ENCODE measurements at places on chromosomes 11 and 22. TPM values are rescaled to one million over a fixed set of nuclear protein-coding genes. Genes with fewer than 3 reads are reported as not detected.

DNA sequence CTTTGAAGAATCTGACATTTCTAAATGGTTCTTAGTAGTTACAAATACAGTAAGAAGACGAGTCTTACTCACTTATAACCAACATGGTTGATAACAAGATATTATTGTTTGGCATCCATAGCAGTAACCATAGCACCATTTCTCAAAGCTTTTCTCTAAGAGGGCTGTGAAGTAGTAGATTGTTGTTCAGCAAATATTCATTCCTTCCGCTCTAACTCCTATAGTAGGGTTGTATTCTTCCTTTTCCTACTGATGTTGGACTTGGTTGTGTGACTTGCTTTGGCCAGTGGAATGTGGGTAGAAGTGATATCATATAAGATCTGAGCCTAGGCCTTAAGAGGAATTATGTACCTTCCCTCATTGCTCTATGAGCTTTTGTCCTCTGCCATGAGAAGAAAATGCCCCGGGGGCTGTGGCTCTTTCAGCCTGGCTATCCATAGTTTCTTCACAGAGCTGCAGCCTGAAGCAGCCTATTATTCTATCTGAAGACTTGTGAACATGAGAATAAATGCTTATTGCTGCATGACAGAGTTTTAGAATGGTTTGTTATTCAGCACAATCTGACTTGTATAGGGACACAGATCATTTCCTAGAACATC is 28.9 kb upstream of the ZBED5 start:
- H3K27me3 ChIP-seq, result no peaks in the 10 kb centered on the region
- no peak for DNase-seq
- no peak overlapping the region for H3K4me3 ChIP-seq
- H3K27ac ChIP-seq, result no peak overlapping the region
- H3K4me1 ChIP-seq, result peaks cover 16% of the 10 kb centered on the region
- H3K36me3 ChIP-seq, result no peaks in the 10 kb centered on the region

- H3K36me3 ChIP-seq, result no peaks in the 10 kb centered on the region
- no peak overlapping the region for H3K4me3 ChIP-seq
- no peaks in the 10 kb centered on the region for H3K27me3 ChIP-seq
Observed at GRCh38 chr11:86249307-86250098, 5.0 kb downstream of the EED start.

- H3K36me3 ChIP-seq, result no peaks in the 10 kb centered on the region
- H3K4me3 ChIP-seq, result no peak overlapping the region
- H3K27me3 ChIP-seq, result no peaks in the 10 kb centered on the region
- no peak for DNase-seq
- no peaks in the 10 kb centered on the region for H3K4me1 ChIP-seq
Observed at GRCh38 chr11:45489281-45489905, 176.0 kb downstream of the CHST1 start.

The CDC42BPG gene
- total RNA-seq, result 0.33 TPM

DNA sequence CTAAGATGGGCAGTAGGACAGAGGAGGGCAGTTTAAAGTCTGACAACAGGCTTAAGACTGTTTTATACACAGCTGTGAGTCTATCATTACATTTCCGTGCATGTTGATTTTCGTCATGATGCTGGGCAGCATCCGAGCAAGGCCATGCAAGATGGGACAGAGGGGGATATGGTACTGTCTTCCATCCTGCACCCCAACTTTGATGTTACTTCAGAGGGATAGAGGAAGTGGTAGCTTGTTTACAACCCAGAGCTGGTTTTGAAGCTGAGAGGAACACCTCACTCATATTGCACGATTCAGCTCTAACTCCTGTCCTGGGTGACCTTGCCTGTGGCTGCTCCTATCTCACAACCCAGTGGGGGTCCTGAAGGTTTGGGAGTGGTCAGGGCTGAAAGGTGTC is 3.0 kb upstream of the SORL1 start:
- no peak for DNase-seq
- no peaks in the 10 kb centered on the region for H3K36me3 ChIP-seq
- H3K4me1 ChIP-seq, result peaks cover 19% of the 10 kb centered on the region
- no peaks in the 10 kb centered on the region for H3K27me3 ChIP-seq
- no peak overlapping the region for H3K4me3 ChIP-seq

- no peaks in the 10 kb centered on the region for H3K4me1 ChIP-seq
- no peak overlapping the region for H3K4me3 ChIP-seq
- H3K27ac ChIP-seq, result no peak overlapping the region
- H3K27me3 ChIP-seq, result no peaks in the 10 kb centered on the region
Observed at GRCh38 chr11:88327462-88328143, 9.9 kb downstream of the CTSC start.

DNA sequence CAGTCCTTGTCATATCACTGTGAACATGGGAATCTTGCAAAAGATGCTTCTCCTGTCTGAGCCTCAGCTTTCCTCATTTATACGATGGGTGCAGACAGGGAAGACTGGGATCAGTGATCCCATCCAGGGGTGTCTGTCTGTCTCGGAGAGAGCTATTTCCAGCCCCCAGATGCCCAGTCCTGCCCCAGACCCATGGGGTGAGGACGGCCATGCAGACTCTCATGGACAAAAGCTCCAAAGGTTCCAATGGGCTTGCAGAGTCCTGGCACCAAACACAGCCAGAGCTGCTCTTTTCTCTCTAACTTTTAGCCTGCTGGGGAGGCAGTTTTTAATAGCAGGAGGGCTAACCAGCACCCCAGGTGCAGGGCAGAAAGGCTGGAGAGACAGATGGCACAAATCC is 5.2 kb downstream of the SCUBE1 start:
- H3K36me3 ChIP-seq, result no peaks in the 10 kb centered on the region
- H3K4me3 ChIP-seq, result no peak overlapping the region
- H3K27ac ChIP-seq, result peak overlapping the region; percentile 78
- no peak for DNase-seq

DNA sequence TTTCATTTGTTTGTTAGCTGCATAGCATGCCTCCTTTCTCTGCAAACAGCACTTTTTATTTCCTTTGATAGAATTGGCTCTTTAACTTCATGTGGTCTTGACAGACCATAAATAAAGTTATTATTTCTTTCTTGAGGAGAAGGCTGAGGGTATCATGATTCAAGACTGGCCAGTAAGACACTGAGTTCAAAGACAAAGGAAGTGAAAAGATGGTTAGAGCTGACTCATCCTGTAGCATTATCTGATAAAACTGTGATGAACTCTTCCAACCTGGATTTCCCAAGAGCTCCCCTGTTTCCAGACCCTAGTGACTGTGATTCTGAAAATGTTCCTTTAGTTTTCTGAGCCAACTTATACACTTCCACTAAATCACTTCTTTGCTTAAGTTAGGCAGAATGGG is 179.3 kb upstream of the FAT3 start:
- DNase-seq, result no peak
- no peak overlapping the region for H3K4me3 ChIP-seq
- H3K27ac ChIP-seq, result no peak overlapping the region
- no peaks in the 10 kb centered on the region for H3K36me3 ChIP-seq
- H3K27me3 ChIP-seq, result no peaks in the 10 kb centered on the region
- H3K4me1 ChIP-seq, result no peaks in the 10 kb centered on the region

The PRODH gene
- 1.4 TPM for total RNA-seq

DNA sequence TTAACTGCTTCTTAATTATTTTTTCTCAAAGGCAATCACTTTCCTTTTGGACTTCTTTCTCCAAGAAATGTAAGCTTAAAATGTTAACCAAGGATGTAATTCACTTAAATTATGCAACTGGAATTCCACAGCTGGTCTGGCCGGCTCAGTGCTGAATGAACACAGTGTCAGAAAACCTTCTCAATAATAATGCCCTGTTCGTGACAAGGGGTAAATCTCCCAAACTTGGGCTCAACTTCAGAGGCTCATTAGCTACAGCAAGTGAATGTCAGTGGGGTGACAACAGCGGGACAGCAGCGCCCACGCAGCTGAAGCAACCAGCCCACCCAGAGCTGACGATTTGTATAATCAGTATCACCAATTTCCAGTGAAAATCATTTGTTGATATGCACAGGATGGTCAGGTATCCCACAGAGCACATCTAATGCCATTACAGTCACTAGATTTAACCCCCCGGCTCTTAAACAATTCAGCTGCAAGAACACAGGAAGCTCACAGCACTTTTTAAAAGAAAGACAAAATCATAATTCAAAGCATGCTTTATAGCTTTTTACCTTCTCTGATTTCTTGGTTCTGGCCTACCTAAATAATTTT is 704.8 kb downstream of the DLG2 start:
- H3K27ac ChIP-seq, result no peak overlapping the region
- peak overlapping the region; percentile 22 for H3K4me3 ChIP-seq
- peaks cover 12% of the 10 kb centered on the region for H3K4me1 ChIP-seq
- DNase-seq, result no peak
- no peaks in the 10 kb centered on the region for H3K27me3 ChIP-seq

GRCh38 chr11:133249065-133249464 is 283.2 kb downstream of the OPCML start:
- DNase-seq, result no peak
- no peaks in the 10 kb centered on the region for H3K27me3 ChIP-seq
- H3K4me1 ChIP-seq, result no peaks in the 10 kb centered on the region
- H3K4me3 ChIP-seq, result no peak overlapping the region
- H3K36me3 ChIP-seq, result no peaks in the 10 kb centered on the region
- H3K27ac ChIP-seq, result no peak overlapping the region

The SIK2 gene
- 14.5 TPM for total RNA-seq

The OR52H1 gene
- not detected for total RNA-seq

The HEPHL1 gene
- total RNA-seq, result not detected

DNA sequence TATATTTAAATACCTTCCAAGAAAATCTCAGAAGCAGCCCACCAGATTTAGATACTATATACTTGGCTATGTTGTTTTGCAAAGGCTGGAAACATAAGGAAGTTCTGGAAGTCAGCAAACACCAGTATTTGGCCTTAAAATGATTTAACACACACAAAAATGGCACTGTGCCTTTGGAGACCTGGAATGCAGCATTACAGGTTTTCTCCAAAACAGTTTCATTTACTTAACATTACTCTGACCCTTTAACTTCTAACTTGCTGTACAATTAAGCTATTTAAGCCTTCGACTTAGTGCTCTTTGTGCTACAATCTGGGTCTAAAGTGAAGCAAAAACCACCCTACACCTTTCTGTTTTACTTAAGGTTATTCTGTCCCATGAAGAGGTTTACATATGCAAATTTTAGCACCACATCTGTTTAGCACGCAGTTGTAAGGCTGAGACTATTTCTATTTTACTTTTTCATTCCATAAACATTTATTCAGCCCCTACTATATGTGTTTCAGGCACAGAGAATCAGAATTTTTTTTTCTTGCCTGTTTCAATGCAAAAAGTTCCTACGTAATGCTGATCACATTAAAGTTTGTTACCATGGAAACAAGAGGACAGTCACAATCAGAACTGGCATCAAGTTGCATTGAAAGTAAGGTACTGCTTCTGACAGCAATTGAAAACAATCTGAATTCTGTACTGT is 70.3 kb downstream of the MAML2 start:
- no peaks in the 10 kb centered on the region for H3K36me3 ChIP-seq
- peaks cover 18% of the 10 kb centered on the region for H3K4me1 ChIP-seq
- H3K27ac ChIP-seq, result no peak overlapping the region

DNA sequence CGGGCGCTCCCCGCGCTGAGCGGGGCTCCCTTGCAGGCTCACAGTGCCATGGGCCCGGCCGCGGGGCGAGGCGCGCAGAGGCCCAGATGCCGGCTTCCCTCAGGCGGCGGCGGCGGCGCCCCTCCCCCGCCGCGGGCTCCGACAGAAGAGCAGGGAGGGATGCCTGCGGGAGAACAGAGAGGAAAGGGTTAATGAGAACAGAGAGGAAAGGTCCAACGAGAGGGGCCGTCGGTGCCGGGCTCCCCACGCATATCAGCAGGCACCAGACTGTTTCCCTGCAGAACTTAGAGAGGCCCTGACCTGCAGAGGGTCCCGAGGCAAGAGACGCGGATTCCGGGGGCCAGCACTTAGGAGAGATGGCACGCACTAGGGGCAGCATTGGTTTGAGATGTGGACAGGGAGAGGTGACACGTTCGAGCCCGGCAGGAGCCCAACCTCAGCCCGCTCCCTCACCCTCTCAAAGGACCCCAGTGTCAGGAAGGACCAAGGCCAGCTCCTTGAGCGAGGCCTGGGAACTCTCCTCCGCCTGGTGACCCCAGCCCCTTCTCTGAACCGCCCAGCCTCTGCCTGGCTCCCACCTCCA is 9.1 kb downstream of the NRXN2 start:
- no peaks in the 10 kb centered on the region for H3K27me3 ChIP-seq
- no peaks in the 10 kb centered on the region for H3K36me3 ChIP-seq
- DNase-seq, result no peak
- H3K27ac ChIP-seq, result no peak overlapping the region
- peak overlapping the region; percentile 12 for H3K4me3 ChIP-seq

The GAS2 gene
- 4.2 TPM for total RNA-seq

GRCh38 chr22:43811777-43812148 is 342 bp downstream of the EFCAB6 start:
- peak overlapping the region; percentile 78 for H3K4me3 ChIP-seq
- DNase-seq, result peak; percentile 86
- peaks cover 14% of the 10 kb centered on the region for H3K4me1 ChIP-seq
- no peaks in the 10 kb centered on the region for H3K36me3 ChIP-seq

DNA sequence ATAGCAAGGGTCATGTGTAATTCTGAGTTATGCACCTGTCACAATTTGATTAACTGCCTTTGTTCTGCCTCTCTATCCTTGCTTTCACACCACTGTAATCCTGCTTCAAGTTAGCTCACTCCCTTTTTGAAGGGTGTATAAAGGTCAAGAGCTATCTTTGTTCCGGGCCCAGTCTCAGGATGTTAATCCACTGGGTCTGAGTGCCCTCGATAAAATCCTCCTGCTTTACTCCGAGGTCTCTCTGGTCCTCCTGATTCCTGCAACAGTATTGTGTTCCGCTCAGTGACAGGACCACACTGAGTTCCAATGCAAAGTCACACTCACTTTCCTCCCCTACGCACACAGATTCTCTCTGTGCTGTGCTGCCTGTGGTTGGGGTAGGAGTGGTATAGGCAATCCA is 186.5 kb downstream of the DYNC2H1 start:
- no peaks in the 10 kb centered on the region for H3K4me1 ChIP-seq
- no peak overlapping the region for H3K4me3 ChIP-seq

DNA sequence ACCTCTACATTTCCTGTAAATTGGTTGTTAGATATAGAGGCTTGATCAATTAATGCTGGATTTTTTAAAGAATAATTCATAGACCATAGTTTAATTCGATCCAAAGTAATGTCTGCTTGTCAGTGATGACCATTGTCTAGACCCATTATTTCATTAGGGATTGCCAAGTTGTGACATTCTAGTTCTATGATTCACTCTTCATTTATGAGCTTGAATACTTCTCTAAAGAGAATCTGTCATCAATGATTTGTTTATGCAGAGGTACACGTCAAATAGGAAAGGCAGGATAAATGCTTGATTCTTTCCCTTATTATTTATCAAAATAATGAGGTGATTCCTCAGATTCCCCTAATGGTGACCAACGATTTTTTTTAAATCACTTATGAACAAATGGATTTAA is 24.0 kb upstream of the ROBO3 start:
- DNase-seq, result no peak
- no peak overlapping the region for H3K4me3 ChIP-seq
- H3K27me3 ChIP-seq, result peaks cover 74% of the 10 kb centered on the region
- no peaks in the 10 kb centered on the region for H3K36me3 ChIP-seq

Measured in esophagus muscularis mucosa (tissue), 4 donors.